ENCODE measurements at places on chromosomes 2 and 18.

- no peak for DNase-seq
Measured at GRCh38 chr2:64924170-64924934, 64.8 kb upstream of the SLC1A4 start.

DNA sequence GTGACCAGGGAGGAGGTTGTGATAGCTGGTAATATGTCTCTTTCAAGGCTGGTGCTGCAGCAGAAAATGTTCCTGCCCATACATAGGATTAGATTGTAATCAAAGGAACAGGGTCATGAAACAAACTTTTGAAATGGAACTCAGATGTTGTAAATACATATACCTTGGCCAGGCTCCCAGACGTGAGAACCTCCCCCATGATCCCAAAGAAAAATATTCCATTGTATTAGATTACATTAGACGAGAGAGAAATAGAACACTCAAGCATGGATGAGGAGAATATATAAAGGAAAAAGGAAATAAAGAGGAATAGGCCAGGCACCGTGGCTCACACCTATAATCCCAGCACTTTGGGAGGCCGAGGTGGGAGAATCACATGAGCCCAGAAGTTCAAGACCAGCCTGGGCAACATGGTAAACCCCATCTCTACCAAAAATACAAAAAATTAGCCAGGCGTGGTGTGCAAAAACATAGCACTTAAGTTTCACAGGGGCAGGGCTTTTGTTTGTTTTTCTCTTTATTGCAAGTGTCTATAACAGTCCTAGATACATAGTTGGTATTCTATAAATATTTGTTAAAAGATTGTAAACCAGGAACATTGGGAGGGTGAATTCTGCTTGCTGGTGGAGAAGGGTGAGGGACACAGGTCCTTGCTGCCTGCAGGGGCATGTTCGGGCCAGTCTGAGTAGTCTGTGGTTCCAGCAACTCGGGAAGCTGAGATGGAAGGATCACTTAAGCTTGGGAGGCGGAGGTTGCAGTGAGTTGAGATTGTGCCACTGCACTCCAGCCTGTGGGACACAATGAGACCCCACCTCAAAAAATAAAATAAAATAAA, 52.8 kb downstream of the RPL37A start:
- no peak for DNase-seq

GRCh38 chr2:128291844-128292598, 26.6 kb downstream of the HS6ST1 start:
- DNase-seq = no peak

DNA sequence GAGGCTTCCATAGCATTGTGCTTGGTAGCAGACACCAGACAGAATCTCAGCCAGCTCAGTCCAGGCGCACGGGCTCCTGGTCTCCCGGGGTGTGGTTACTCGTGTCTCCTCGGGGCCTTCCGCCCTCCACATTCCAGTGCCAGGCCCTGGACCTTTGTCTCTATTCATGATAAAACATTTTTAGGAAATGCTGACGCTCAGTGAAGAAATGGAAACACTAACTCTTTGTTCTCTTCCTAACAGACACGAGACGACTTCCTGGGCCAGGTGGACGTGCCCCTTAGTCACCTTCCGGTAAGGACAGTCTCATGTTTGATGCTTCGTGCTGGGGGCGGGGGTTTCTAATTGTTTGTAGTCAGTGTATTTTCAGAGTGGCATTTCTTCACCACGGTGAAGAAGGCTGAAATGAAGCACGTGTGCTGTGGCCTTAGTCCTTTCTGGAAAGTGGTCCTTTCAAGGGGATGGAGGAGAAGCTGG, 271.8 kb downstream of the NEDD4L start:
- no peak for DNase-seq

GRCh38 chr2:64905338-64906024, 83.7 kb upstream of the SLC1A4 start:
- no peak for DNase-seq

- no peak for DNase-seq
Measured at GRCh38 chr2:63614448-63614968, 25.7 kb downstream of the MDH1 start.

GRCh38 chr18:76494231-76495005, 624 bp downstream of the ZNF516 start:
- no peak for DNase-seq

GRCh38 chr2:157258520-157259326, 1.2 kb downstream of the GALNT5 start:
- no peak for DNase-seq

GRCh38 chr2:24961903-24962302, 9.9 kb downstream of the DNAJC27 start:
- DNase-seq = no peak

GRCh38 chr2:186709529-186710450, 15.9 kb downstream of the FAM171B start:
- DNase-seq = no peak

DNA sequence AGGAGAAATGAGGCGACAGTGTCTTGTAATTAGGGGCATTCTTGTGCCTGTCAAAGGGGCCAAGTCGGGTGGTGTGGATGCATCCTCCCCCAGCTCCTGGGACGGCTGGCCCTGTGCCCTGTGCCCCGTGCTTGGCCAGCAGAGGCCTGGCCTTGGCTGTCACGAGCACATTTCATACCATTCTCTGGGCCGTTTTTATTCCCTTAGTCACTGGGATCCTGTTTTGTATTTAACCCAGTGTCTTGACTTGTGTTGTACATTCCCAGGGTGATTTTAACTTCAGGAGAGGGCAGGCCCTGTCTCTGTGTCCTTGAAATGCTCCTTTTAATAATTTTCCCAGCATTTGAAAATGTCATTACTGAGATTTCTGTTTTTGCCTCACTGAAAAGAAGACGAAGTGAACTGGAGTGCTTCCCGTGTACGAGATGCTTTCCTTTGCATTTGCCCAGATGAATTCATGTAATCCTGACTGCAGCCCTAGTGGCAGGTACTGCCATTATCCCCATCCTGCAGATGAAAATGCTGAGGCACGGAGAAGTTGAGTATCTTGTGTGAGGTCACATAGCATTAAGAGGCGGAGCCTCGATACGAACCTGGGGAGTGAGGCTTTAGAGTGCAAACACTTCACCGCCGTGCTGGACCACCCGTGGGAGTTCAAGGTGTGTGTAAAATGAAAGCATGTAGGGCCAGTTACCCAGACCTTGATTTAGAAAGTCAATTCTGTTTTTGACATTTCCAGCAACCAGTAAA, 57.0 kb downstream of the SH3RF3 start:
- DNase-seq = no peak

DNA sequence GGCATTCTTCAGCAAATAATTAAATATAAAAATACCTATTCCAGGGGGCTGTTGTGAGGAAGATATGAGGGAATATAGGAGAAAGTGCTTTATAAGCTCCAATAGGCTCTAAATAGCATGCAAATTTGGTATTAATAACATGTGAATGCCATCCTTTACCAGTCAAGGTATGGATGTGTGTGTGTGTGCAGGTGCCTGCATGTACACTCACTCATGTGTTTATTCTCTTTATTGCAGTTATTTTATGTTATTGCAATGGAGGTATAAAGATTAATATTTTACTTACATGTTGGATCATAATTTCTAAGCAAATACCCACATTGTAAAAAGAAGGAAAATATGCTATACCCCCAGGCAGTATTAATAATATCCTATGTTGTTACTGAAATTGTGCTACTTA, 1093.0 kb upstream of the GYPC start:
- no peak for DNase-seq
